ENCODE measurements at places on chromosomes 5 and 9. TPM values are rescaled to one million over a fixed set of nuclear protein-coding genes. Genes with fewer than 3 reads are reported as not detected.

Gene TRAF2
- 20.9 TPM for total RNA-seq

DNA sequence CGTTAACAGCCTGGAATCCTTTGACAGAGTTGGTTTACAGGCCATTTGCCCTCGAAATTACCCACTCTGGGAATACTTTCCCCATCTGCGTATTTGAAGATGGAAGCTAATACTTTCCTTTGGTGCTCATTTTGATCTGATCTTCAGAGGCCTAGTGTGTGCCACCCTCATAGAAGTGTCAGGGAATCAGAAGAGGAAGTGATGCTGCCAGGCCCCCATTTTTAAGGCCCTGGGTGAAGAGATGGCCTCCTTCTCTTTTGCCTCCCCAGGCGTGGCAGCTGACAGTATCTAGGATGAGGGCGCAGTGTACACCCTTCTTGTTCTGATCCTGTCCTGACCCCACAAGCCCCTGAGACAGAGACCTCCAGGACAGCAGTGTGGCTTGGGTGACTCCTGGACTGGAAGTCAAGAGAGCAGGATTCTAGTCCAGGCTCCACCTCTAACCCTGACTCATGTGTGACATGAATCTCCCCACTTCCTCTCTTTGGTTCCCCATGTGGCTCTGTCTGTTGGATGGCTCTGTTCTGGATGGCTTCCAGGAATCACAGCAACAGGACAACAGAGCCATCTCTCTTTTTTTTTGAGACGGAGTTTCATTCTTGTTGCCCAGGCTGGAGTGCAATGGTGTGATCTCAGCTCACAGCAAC, 27.8 kb downstream of the CSF1R start:
- peaks cover 8% of the 10 kb centered on the region for H3K36me3 ChIP-seq
- H3K27me3 ChIP-seq, result no peaks in the 10 kb centered on the region
- no peak overlapping the region for H3K4me3 ChIP-seq

GRCh38 chr5:173926359-173926758, 38.2 kb downstream of the CPEB4 start:
- DNase-seq, result no peak
- H3K36me3 ChIP-seq, result no peaks in the 10 kb centered on the region
- no peaks in the 10 kb centered on the region for H3K27me3 ChIP-seq

- H3K27ac ChIP-seq, result peak overlapping the region; percentile 1
- DNase-seq, result no peak
- no peaks in the 10 kb centered on the region for H3K27me3 ChIP-seq
- no peaks in the 10 kb centered on the region for H3K36me3 ChIP-seq
- peaks cover 21% of the 10 kb centered on the region for H3K4me1 ChIP-seq
Observed at GRCh38 chr9:34744295-34745221, 34.6 kb upstream of the CCL21 start.

DNA sequence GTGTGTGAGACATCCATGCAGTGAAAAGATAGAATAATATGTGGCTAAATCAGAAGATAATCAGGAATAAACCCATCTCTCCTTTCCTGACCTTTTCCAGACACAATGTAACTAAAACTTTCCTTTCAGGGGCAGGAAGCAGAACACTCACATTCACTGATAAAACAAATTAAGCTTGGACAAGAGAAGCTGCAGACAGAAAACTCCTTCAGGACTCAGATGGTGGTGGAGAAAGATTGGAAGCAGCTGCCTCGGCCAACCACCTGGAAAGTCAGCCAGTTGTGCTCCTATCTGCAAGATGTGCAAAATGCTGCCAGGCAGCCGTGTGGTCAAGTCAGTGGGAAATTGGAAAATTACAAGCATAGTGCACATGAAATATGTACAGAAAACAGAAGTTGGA, 26.9 kb downstream of the RASEF start:
- H3K4me3 ChIP-seq, result no peak overlapping the region
- H3K36me3 ChIP-seq, result no peaks in the 10 kb centered on the region
- DNase-seq, result no peak
- no peaks in the 10 kb centered on the region for H3K27me3 ChIP-seq
- no peaks in the 10 kb centered on the region for H3K4me1 ChIP-seq

Gene ZFP2
- total RNA-seq, result 1.1 TPM

Gene LCN9
- not detected for total RNA-seq

- no peak for DNase-seq
- no peak overlapping the region for H3K4me3 ChIP-seq
- H3K27me3 ChIP-seq, result no peaks in the 10 kb centered on the region
- H3K4me1 ChIP-seq, result peaks cover 19% of the 10 kb centered on the region
- peak overlapping the region; percentile 86 for H3K27ac ChIP-seq
Observed at GRCh38 chr5:172715931-172716682, 54.9 kb downstream of the DUSP1 start.

- no peak for DNase-seq
- H3K4me3 ChIP-seq, result no peak overlapping the region
- no peaks in the 10 kb centered on the region for H3K27me3 ChIP-seq
- no peak overlapping the region for H3K27ac ChIP-seq
Observed at GRCh38 chr9:109815366-109815947, 35.5 kb downstream of the PALM2AKAP2 start.

- H3K36me3 ChIP-seq, result no peaks in the 10 kb centered on the region
- no peaks in the 10 kb centered on the region for H3K4me1 ChIP-seq
- no peaks in the 10 kb centered on the region for H3K27me3 ChIP-seq
- DNase-seq, result no peak
- no peak overlapping the region for H3K4me3 ChIP-seq
Observed at GRCh38 chr5:61029456-61030162, 84.6 kb downstream of the NDUFAF2 start.

DNA sequence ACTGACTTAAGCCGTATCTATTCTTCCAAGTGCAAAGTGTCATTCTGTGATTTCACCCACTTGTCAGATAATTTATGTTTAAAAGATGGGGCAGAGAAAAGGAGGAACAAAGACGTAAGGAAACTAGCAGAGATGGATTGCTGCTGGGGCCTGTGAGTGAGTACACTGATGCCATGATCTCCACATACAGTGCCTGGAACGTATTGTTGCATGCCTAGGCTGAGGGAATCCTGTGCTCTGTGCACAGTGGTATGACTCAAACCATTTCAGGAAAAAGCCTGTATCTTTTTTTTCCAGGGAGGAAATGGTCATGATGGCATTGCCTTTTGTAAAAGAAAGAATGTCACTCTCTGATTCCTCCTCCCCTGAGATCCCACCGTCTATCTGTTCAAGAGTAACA, 359.5 kb upstream of the ADAMTS16 start:
- H3K4me3 ChIP-seq, result no peak overlapping the region
- no peaks in the 10 kb centered on the region for H3K27me3 ChIP-seq

Measured in esophagus squamous epithelium (tissue), 5 donors.